Stimulated activated effector memory CD8-positive, alpha-beta T cell treated with anti-CD3 and anti-CD28 coated beads, Interleukin-12 subunit alpha, Interleukin-12 subunit beta, amount 100 ng/mL, for 72 hours (primary cell): ENCODE measurements at places on chromosomes 3 and 15.
A peak's percentile ranks its signal among the peaks of the same experiment; 100 is the strongest.

DNA sequence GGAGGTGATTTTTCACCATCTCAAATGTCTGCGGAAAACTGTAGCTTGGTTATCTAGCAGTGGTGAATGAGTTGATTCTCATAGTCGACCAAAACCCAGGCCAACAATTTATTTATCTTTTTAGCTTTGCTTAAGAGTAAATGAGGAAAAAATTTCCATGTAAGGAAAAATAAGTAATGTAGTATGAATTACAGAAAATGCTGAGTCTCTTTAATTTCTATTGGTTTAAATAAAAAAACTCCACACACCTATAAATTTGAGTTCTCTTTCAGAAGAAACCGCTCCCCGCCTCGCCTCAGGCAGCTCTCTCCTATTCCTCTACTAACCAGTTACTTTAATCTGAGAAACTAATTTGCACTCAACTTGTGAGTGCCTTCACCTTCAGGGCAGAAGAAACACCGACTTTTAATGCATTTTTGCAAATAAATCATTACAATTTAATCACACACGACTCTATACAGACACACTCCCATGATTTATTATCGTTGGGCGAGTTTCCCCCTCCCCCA, 540 bp upstream of the RSRC1 start:
- DNase-seq = no peak

- peak; percentile 67 for DNase-seq
Observed at GRCh38 chr15:40471105-40471807, 472 bp downstream of the CHST14 start.

GRCh38 chr15:28977377-28978010, 91.7 kb downstream of the APBA2 start:
- DNase-seq = peak; percentile 34

- no peak for DNase-seq
Observed at GRCh38 chr15:71109905-71110304, 5.4 kb upstream of the THSD4 start.

DNA sequence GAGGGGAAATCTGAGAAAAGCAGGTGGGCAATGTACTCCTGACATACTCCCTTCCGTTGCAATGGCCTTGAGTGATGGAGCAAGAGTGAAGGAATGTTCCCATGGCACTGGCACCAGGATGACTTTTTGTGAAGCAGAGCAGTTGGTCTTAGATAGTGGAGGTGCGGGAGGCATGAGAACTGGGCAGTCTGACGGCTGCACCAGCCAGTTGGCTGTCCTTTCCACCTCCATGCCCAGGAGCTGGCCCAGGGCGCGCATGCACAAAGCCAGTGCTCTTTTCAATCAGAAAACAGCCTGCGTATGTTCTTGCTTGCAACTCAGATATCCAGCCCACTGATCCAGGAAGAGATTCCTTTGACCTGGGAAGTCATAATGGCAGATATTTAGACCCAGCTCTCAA, 136.8 kb downstream of the PGPEP1L start:
- no peak for DNase-seq
